ENCODE measurements at places on chromosomes 2 and 18. TPM values are rescaled to one million over a fixed set of nuclear protein-coding genes. Genes with fewer than 3 reads are reported as not detected.

GRCh38 chr18:50341443-50341842, 33.4 kb upstream of the SKA1 start:
- no peaks in the 10 kb centered on the region for H3K36me3 ChIP-seq
- H3K27ac ChIP-seq: no peak overlapping the region
- DNase-seq: no peak
- no peak overlapping the region for H3K4me3 ChIP-seq
- no peaks in the 10 kb centered on the region for H3K4me1 ChIP-seq

GRCh38 chr18:32906506-32907310, 133.9 kb upstream of the KLHL14 start:
- peaks cover 7% of the 10 kb centered on the region for H3K4me1 ChIP-seq
- no peak overlapping the region for H3K27ac ChIP-seq
- no peaks in the 10 kb centered on the region for H3K36me3 ChIP-seq
- DNase-seq: no peak
- H3K4me3 ChIP-seq: no peak overlapping the region
- H3K27me3 ChIP-seq: peaks cover 7% of the 10 kb centered on the region

DNA sequence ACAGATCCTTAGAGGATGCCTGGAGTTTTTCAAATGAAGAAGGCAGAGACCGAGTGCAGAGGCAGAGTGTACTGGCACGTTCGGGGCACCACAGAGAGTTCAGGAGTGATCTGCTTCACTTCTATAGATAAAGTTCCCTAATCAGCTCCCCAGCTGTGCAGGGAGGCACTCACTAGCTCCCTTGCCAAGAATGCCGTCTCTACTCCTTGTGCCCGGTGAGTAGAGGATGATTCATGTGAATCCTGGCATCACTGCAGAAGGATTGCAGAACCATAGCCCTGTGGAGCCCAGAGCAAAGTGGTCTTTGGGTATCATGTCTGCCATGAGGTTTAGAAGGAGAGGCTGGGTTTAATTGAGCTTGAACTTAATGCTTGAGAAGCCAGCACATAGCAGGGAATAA, 510.1 kb upstream of the RAB6C start:
- no peak overlapping the region for H3K27ac ChIP-seq
- H3K4me1 ChIP-seq: no peaks in the 10 kb centered on the region
- H3K27me3 ChIP-seq: no peaks in the 10 kb centered on the region
- no peak for DNase-seq

- no peak overlapping the region for H3K4me3 ChIP-seq
- no peaks in the 10 kb centered on the region for H3K36me3 ChIP-seq
- peaks cover 54% of the 10 kb centered on the region for H3K4me1 ChIP-seq
- no peak for DNase-seq
- no peak overlapping the region for H3K27ac ChIP-seq
- no peaks in the 10 kb centered on the region for H3K27me3 ChIP-seq
Observed at GRCh38 chr2:142866426-142866825, 11.0 kb upstream of the KYNU start.

DNA sequence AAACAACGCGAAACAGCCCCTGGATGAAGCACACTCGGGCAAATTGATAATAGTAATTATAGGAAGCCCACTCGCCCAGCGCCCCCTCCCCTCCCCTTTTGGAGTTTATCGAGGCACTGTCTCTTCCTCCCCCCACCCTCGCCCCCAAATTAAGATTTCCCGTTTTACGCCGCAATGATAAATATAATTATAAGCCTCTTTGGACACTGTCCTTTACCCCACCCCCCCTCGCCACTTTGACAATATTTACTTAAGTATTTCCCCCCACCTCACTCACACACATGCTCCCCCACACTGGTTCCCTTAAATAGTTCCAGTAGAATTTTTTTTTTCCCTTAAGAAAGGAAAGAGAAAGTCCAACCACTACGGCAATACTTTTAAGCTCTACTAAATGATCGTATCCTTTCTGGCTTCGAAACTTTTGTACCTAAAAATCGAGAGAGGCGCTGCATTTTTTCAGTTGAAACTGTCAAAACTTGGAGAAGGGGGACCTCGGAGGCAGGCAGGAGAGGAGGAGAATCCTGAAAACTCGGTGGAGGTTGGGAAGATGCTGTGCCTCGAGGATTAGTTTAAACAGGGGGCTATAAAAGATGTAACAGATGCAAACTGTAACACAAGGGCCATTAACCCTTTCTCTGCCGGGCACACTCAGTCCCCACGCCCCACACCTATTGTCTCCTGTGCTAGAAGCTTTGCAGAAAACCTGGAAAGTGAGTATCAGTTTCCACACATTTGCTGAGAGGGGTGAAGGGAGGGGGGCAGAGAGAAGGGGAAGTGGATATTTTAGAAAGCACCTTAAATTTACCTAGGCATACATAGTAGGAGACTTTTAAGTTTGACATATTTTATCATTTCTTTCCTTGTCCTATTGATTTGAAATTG, 1.8 kb downstream of the ZEB2 start:
- peaks cover 47% of the 10 kb centered on the region for H3K4me1 ChIP-seq
- no peak overlapping the region for H3K27ac ChIP-seq
- no peak overlapping the region for H3K4me3 ChIP-seq
- DNase-seq: no peak

AQP12B gene
- not detected for total RNA-seq

SF3B1 gene
- total RNA-seq: 282 TPM

MROH2A gene
- not detected for total RNA-seq

SRD5A2 gene
- not detected for total RNA-seq

ACTG2 gene
- 191 TPM for total RNA-seq

Measured in osteocyte (in vitro differentiated cells).